Hepatocyte (in vitro differentiated cells): ENCODE measurements at places on chromosomes 2 and 18. TPM values are rescaled to one million over a fixed set of nuclear protein-coding genes. Genes with fewer than 3 reads are reported as not detected.

Gene ASXL3
- polyA plus RNA-seq: 1.4 and 2.7 TPM in 2 replicates

Gene OTX1
- 0.52 TPM in 1 of 2 replicates, not detected in the other for polyA plus RNA-seq

DNA sequence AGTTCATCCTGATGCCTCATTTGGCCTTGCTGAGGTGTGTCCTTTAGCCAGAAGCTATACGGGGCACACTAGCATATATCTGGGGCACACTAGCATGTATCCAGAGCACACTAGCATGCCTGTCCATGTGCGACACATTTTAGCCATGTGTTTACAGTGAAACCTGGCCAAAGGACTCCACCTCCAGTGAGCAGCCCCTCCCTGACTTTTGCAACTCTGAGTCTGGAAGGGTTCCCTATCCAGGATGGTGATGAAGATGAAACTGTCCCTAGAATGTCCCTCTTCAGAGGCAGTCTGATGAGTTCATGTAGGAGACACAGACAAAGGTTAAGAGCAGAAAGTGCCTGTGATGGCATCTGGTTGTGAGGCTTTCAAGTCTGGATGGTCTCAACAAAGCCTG, 61.4 kb upstream of the LGALSL start:
- peaks cover 9% of the 10 kb centered on the region for H3K4me1 ChIP-seq
- DNase-seq: no peak
- no peaks in the 10 kb centered on the region for H3K36me3 ChIP-seq
- no peak overlapping the region for H3K4me3 ChIP-seq

Gene EVX2
- 1.3 and 1.7 TPM in 2 replicates for polyA plus RNA-seq

Gene GPR17
- 0.39 TPM in 1 of 2 replicates, not detected in the other for polyA plus RNA-seq

Gene CYP27C1
- polyA plus RNA-seq: 1.3 and 1.4 TPM in 2 replicates

DNA sequence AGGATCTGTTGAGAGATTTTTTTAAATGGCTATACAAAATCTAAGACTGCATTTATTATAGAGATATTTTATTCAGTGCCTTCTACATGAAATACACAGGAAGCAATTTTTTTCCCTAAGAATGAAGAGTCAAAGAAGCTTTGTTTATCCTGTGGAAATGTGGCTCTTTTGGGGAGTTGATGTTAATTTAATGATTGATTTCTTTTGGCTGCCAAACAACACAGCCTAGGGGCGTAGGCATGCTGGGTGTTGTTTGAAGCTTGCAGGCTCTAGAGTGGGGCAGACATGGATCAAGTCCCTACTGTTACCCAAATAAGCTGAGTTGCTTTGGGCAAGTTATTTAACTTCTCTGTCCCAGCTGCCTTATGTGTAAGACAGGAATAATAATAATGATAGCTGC, 21.1 kb upstream of the PLEK start:
- peaks cover 27% of the 10 kb centered on the region for H3K27me3 ChIP-seq
- no peak for DNase-seq
- no peak overlapping the region for H3K27ac ChIP-seq
- H3K4me3 ChIP-seq: no peak overlapping the region

Gene FOXD4L1
- not detected in 2 replicates for polyA plus RNA-seq

Gene LYPD6B
- 26.0 and 26.4 TPM in 2 replicates for polyA plus RNA-seq

- no peak overlapping the region for H3K27ac ChIP-seq
- peaks cover 23% of the 10 kb centered on the region for H3K4me1 ChIP-seq
- no peak overlapping the region for H3K4me3 ChIP-seq
- no peak for DNase-seq
Observed at GRCh38 chr2:128303095-128303791, 15.4 kb downstream of the HS6ST1 start.

DNA sequence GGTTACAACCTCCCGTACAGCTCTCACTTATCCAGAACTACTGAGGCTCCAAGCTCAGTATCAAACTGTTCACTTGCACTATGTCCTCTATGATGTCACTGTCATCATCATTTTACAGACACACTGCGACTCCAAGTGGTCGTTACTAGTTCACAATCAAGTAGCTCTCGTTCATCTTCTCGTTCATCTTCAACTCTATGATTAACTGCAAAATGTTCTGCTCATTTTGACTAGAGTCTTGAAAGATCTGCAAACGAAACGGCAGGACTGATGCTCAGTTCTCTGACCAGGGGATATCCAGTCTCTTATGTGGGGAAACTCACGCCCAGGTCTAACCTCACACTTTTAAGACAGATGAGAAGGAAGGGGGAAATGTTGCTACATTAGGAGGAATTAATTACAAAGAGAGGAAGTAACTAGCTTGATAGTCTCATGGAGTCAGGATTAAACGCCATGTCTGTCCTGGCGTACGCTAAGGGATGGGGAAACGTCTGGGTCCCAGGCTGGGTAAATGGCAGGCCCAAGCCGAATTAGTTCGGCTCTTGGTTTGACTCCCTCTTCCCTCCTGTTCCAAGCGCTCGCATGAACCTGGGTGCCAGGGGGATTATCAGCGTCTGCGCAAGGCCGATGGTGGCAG, 794 bp upstream of the CHCHD5 start:
- H3K4me3 ChIP-seq: peak overlapping the region; percentile 47
- H3K27me3 ChIP-seq: no peaks in the 10 kb centered on the region
- peaks cover 15% of the 10 kb centered on the region for H3K4me1 ChIP-seq
- H3K27ac ChIP-seq: peak overlapping the region; percentile 98
- no peaks in the 10 kb centered on the region for H3K36me3 ChIP-seq

DNA sequence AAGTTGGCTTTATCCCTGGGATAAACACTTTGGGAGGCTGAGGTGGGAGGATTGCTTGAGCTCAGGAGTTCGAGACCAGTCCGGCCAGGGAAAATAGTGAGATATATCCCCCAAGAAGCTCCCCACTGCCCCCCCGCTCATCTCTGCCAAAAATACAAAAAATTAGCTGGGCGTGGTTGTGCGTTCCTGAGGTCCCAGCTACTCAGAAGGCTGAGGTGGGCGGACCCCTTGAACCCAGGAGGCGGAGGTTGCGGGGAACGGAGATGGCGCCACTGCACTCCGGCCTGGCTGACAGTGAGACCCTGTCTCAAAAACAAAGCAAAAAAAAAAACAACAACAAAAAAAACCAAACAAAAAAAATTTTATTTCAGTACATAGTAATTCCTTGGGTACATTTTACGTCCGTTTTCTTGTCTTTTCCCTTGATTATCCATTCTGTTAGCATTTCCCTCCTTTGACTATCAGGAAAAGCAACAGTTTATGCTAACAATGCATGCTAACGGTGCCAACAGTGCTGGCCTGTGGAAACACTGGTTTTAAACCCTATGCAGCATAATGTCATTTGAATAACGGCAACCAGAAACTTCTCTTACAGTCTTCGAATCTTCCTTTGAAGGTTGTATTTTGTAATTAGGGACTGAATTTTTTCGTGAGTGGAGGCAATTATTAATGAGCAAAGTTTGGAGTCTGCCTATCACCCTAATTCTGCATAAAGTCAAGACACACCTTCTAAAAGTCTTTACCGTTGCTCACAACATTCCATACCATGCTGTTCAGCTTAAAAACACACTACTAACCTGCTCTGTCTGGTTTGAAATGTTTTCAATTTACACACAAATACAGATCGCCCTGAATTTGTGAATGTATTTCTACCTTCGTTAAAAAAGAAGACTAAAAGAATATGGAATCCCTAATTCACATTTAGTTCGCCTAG, 721 bp upstream of the MIB1 start:
- peaks cover 14% of the 10 kb centered on the region for H3K4me1 ChIP-seq
- H3K27ac ChIP-seq: peak overlapping the region; percentile 71
- peak overlapping the region; percentile 10 for H3K4me3 ChIP-seq

DNA sequence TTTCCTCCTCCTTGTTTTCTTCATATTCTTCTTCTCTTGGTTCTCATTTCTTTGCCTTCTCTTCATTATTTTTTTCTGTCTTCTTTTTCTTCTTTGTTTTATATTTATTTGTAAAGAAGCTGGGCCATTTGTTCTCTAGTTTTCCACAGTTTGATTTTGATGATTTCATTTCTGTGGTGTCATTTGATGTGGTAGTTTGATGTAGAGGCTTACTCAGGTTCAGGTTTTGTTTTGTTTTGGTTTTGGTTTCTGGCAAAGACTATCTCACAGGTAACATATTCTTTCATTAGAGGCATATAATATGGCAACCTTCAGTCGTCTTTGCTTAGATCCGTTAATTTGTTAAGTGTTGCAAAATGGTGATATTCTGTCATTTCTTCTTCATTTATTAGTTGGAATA, 75.3 kb downstream of the BABAM2 start:
- no peaks in the 10 kb centered on the region for H3K36me3 ChIP-seq
- H3K4me3 ChIP-seq: no peak overlapping the region
- DNase-seq: no peak

Gene TBR1
- polyA plus RNA-seq: not detected in 2 replicates

DNA sequence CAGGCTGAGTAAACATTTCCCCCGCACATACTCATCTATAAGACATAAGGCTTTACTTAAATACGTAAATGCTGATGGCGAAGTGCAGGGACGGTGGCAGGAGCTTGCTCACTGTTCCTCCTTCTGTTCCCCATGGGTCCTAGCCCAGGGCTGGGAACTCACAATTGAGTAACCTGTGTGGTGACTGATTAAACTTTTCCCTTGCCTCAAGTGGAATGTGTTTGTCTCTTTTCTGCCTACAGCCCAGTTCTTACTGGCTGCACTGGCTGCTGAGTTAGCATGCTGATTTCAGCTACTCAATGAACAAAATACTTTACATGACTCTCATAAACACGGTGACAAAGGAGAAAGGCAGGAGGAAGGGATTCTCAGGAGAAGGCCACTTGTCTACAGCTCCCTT, 87.3 kb downstream of the MARCO start:
- no peaks in the 10 kb centered on the region for H3K27me3 ChIP-seq
- H3K4me3 ChIP-seq: no peak overlapping the region
- no peaks in the 10 kb centered on the region for H3K36me3 ChIP-seq
- no peak for DNase-seq
- no peaks in the 10 kb centered on the region for H3K4me1 ChIP-seq

Gene FAM110C
- 6.6 and 10.1 TPM in 2 replicates for polyA plus RNA-seq

Gene LYPD6
- 5.3 and 5.4 TPM in 2 replicates for polyA plus RNA-seq

- no peaks in the 10 kb centered on the region for H3K27me3 ChIP-seq
- H3K4me3 ChIP-seq: no peak overlapping the region
- DNase-seq: peak; percentile 48
- H3K4me1 ChIP-seq: peaks cover 4% of the 10 kb centered on the region
Observed at GRCh38 chr2:239006622-239007285, 158.9 kb downstream of the TWIST2 start.

Gene POLR1B
- 7.7 and 9.7 TPM in 2 replicates for polyA plus RNA-seq

Gene SERPINB13
- polyA plus RNA-seq: 0.28 TPM in 1 of 2 replicates, not detected in the other

Gene B3GNT7
- 2.3 and 4.3 TPM in 2 replicates for polyA plus RNA-seq

Gene SCN3A
- 2.4 and 3.0 TPM in 2 replicates for polyA plus RNA-seq

DNA sequence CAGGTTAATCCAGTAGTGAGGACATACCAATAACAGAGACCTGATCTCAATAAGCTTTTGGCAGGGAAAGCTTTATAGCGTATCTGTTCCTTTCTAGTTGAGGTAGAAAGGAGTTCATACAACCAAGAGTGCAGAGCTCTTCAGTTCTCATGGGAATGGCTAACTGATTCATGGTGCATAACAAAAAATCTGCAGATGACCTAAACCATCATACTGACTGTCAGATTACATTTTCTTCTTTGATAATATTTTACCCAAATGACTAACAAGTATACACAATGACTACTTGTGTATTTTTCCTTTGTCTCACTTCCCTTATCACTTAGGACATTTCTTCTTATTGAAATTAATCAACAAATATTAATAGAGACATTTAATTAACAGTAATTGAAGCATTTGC, 140.0 kb upstream of the SERTAD2 start:
- DNase-seq: no peak
- peaks cover 20% of the 10 kb centered on the region for H3K4me1 ChIP-seq
- no peak overlapping the region for H3K4me3 ChIP-seq
- no peaks in the 10 kb centered on the region for H3K27me3 ChIP-seq
- no peak overlapping the region for H3K27ac ChIP-seq

Gene CPO
- not detected in 2 replicates for polyA plus RNA-seq

DNA sequence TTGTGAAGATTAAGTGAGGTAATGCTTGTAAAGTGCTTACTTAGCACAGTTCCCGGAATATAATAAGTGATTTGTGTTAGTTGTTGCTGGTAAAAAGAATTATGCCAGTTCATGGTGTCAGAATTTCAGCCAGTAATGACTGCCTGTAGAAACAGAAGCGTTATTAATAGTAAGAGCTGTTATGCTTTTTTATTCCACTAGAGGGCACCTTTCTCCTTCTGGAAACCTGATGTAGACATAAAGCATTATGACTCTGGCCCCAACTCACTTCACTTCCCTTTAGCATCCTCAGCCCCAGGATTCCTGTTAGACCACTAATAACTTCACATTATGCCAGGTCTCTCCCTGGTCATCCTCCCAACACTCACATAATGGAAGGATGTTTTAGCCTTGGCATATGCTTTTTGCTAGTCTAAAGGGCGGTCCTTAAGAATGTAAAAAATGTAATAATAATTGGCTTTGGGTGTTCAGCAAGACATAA, 34.9 kb downstream of the C18orf54 start:
- no peaks in the 10 kb centered on the region for H3K36me3 ChIP-seq
- H3K27me3 ChIP-seq: no peaks in the 10 kb centered on the region
- H3K4me3 ChIP-seq: no peak overlapping the region
- H3K4me1 ChIP-seq: no peaks in the 10 kb centered on the region
- peak; percentile 86 for DNase-seq

Gene APLF
- 1.5 TPM in 2 replicates for polyA plus RNA-seq

DNA sequence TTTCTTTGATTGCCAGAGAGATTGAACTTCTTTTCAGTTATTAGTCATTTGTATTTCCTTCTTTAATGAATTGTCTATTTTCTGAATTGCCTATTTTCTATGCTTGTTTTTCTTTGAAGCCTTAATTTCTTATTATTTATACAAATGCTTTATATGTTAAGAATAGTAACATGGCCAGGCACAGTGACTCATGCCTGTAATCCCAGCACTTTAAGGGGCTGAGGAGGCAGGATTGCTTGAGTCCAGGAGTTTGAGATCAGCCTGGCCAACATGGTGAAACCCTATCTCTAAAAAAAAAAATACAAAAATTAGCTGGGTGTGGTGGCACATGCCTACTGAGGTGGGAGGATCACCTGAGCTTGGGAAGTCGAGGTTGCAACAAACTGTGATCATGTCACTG, 4.7 kb upstream of the RAB11FIP5 start:
- no peaks in the 10 kb centered on the region for H3K27me3 ChIP-seq
- no peaks in the 10 kb centered on the region for H3K4me1 ChIP-seq
- no peak for DNase-seq
- H3K27ac ChIP-seq: no peak overlapping the region

- no peaks in the 10 kb centered on the region for H3K4me1 ChIP-seq
- no peak for DNase-seq
- H3K36me3 ChIP-seq: no peaks in the 10 kb centered on the region
- H3K27me3 ChIP-seq: no peaks in the 10 kb centered on the region
Observed at GRCh38 chr2:109345653-109346480, 216.9 kb downstream of the SH3RF3 start.

Gene ALLC
- not detected in 2 replicates for polyA plus RNA-seq

Gene NT5DC4
- 0.79 and 2.3 TPM in 2 replicates for polyA plus RNA-seq

Gene TXNDC2
- polyA plus RNA-seq: 0.41 TPM in 1 of 2 replicates, not detected in the other

- H3K27me3 ChIP-seq: no peaks in the 10 kb centered on the region
- H3K36me3 ChIP-seq: no peaks in the 10 kb centered on the region
- no peaks in the 10 kb centered on the region for H3K4me1 ChIP-seq
- peak; percentile 73 for DNase-seq
Observed at GRCh38 chr2:84495539-84496146, 20.7 kb upstream of the DNAH6 start.

GRCh38 chr2:56132138-56132537, 51.7 kb upstream of the CCDC85A start:
- H3K4me3 ChIP-seq: no peak overlapping the region
- peak; percentile 46 for DNase-seq
- no peaks in the 10 kb centered on the region for H3K27me3 ChIP-seq
- H3K36me3 ChIP-seq: no peaks in the 10 kb centered on the region

GRCh38 chr2:187299122-187299906, 148.7 kb downstream of the CALCRL start:
- no peak for DNase-seq
- H3K27ac ChIP-seq: no peak overlapping the region
- no peaks in the 10 kb centered on the region for H3K36me3 ChIP-seq
- H3K27me3 ChIP-seq: no peaks in the 10 kb centered on the region
- peaks cover 4% of the 10 kb centered on the region for H3K4me1 ChIP-seq
